Left ventricle myocardium superior (tissue), 1 donor: ENCODE measurements at places on chromosomes 11 and 22. TPM values are rescaled to one million over a fixed set of nuclear protein-coding genes. Genes with fewer than 3 reads are reported as not detected.

Gene CNTN5
- total RNA-seq: not detected

Gene CATSPER1
- not detected for total RNA-seq

DNA sequence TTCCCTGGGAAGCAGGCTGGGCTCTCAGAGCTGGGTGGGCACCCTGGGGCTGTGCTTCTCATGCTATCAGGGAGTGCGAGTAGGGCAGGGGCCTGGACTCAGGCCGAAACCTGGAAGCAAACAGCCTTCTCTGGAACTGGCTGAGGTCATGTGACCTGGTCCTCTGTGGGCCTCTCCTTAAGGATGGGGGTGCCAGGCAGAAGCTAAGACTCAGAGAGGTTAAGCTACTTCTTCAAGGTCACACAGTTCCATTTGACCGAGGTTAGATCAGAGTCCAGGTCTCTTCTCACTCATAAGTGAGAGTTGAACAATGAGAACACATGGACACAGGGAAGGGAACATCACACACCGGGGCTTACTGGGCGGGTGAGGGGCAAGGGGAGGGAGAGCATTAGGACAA lies 7.4 kb downstream of the FADS3 start:
- no peak for DNase-seq

Gene AMOTL1
- 46.3 TPM for total RNA-seq

- DNase-seq: no peak
Measured at GRCh38 chr11:106717222-106717621, 301.1 kb downstream of the GUCY1A2 start.

DNA sequence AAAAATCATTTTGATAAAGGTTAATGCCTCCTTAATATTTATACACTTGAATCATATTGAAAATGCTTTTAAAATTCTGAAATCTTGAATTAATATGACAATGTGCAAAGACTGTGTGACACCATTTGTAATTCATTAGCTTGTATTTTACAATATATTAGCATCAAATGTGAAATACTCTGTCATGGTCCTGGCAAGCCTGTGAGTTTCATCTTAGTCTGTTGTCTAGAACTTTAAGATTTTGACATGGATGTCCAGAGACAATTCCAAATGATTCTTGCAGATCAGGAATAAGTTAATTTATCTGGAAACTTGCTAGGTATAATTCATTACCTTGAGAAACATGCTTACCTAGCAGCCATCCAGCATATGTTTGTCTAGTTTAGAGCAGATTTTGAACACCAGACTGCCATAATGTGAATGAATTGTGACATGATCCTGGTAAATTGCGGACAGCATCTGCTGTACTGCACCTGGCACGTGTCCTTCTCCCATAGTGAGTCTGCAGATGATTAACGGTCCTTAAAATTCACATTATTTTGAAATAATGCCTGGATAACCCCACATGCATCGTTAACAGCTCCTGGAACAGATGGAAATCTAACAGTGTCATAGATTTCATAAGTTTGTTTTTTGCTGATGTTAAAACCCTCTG lies 34.5 kb upstream of the DEUP1 start:
- DNase-seq: no peak

GRCh38 chr11:99592266-99592665 lies 571.5 kb downstream of the CNTN5 start:
- DNase-seq: no peak
